ENCODE measurements at places on chromosomes 3 and 15. TPM values are rescaled to one million over a fixed set of nuclear protein-coding genes. Genes with fewer than 3 reads are reported as not detected.
A peak's percentile ranks its signal among the peaks of the same experiment; 100 is the strongest.

Gene EOMES
- total RNA-seq, result 0.10 TPM

DNA sequence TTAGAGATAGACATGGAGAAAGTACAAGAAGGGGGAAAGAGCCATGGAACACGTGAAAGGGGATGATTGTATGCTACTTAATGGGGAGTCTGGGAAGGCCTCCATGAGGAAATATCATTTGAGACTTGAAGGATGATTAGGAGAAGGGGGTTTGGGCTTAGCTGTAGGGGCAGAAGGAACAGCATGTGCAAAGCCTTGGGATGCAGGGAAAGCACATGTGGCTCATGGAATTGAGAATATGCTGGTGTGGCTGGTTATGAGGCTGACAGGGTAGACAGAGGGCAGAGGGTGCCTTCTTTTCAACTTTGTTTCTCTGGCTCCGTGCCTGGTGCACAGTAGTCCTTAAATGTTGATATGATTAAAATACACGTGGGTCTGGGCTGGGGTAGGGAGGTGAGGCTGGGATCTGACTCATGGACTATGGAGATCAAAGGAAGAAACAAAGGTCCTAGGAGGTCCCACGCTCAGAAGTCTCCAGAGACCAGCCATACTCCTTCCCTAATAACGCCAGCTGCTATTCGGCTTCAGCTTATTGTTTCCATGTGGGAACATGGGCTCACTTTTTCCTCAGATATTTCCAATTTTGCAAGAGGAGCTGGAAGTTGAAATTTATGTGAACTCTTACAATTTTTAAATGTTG lies 1.1 kb downstream of the GTF2E1 start:
- H3K36me3 ChIP-seq, result no peaks in the 10 kb centered on the region
- peak overlapping the region; percentile 98 for H3K4me3 ChIP-seq
- H3K27me3 ChIP-seq, result no peaks in the 10 kb centered on the region
- no peak overlapping the region for H3K27ac ChIP-seq
- peaks cover 15% of the 10 kb centered on the region for H3K4me1 ChIP-seq

DNA sequence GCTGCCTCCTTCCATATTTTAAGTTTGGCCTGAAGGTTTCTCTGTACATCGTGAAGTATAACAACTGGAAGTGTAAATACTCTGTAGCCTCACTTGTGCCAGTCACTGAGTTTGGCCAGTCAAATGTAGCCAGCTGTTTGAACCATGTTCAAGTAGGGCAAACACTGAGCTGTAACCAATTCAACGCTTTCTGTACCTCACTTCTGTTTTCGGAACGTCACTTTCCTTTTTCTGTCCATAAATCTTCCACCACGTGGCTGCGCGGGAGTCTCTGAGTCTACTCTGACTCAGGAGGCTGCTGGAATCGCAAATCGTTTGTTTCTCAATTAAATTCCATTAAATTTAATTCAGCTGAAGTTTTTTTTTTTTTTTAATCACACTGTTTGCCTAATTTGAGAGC lies 88.8 kb upstream of the RARB start:
- H3K36me3 ChIP-seq, result no peaks in the 10 kb centered on the region
- no peak overlapping the region for H3K27ac ChIP-seq
- no peak overlapping the region for H3K4me3 ChIP-seq
- H3K4me1 ChIP-seq, result no peaks in the 10 kb centered on the region
- H3K27me3 ChIP-seq, result no peaks in the 10 kb centered on the region

- no peak for DNase-seq
- H3K27me3 ChIP-seq, result no peaks in the 10 kb centered on the region
- H3K27ac ChIP-seq, result no peak overlapping the region
- no peak overlapping the region for H3K4me3 ChIP-seq
Observed at GRCh38 chr3:11482021-11482420, 161.7 kb downstream of the VGLL4 start.

Gene GOLGA6L7
- not detected for total RNA-seq

DNA sequence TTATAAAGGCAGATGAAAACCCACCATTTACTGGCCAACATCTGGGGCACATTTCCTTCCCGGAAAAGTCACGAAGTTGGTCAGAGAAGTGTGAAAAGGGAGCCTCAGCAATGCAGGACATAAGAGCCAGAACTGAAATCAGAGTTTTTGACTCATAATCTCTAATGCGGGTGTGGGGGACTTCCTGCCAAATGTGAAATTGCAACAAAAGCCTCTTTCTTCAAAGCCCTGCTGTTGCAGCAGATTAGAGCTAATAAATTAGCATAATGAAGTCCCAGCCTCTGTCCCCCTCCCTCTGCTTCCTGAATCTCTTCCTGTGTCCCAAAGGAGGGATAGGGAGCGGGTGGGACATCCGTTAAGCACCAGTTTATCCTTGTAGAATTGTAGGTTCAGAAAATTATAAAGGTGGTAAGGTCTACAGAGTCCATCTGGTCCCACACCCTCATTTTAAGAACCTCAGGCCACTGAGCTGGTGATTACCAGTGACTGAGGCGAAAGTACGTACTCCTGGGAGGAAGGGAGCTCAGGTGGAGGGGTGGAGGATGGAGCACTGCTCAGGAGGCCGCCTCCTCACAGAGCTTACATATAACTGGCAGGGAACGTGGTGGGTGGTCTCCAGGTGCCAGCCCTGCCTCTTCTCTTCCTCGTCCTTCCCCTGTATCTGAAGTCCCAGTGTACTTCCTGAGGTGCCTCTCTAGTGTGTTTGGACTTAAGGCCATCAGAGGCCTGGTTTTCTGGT lies 35.0 kb downstream of the ST6GAL1 start:
- no peak overlapping the region for H3K4me3 ChIP-seq
- no peak overlapping the region for H3K27ac ChIP-seq
- DNase-seq, result no peak
- no peaks in the 10 kb centered on the region for H3K36me3 ChIP-seq
- H3K4me1 ChIP-seq, result peaks cover 15% of the 10 kb centered on the region
- no peaks in the 10 kb centered on the region for H3K27me3 ChIP-seq

DNA sequence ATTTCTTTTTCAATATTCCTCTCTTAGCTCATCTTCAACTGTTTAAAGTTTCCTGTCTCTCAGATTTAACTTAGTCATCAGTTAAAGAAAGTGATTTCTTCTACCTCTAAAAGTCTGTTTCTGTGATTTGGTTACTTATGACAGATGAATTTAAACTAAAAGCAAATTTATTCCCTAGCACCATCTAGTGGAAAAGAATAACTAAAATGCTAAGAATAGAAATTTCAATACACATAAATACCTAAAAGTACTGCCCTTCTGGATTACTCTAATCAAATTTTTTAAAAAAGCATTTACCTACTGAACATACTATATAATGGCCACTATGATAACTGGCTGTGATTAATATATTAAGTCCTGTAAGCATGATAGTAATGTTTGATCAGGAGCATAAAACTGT lies 14.0 kb upstream of the ZCWPW2 start:
- H3K36me3 ChIP-seq, result no peaks in the 10 kb centered on the region
- H3K27me3 ChIP-seq, result no peaks in the 10 kb centered on the region
- no peak overlapping the region for H3K27ac ChIP-seq
- DNase-seq, result no peak
- no peak overlapping the region for H3K4me3 ChIP-seq

DNA sequence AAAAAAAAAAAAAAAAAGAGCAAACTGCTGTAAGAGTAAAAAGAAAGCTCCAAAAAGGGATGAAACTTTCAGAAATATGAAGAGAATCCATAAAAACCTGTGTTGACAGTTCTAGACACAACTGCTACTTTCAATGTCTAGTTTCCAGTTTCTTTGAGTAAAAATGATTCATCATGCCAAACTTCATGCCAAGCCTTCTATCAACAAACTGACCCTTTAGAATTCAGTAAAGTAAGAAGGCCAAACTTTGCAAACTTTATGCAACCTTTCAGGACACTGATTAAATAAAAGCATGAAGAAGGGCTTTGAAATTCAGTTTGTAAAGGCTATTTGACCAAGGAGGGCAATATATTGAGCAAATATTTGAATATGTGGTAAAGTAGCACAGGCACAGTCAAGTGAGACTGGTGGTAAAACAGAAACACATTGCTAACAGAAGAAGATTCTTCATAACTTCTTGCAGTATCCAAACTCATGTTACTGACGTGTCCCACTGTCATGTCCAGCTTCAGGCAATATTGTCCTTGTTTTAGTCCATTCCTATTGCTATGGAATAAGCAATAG lies 56.3 kb upstream of the CFAP20DC start:
- H3K4me1 ChIP-seq, result no peaks in the 10 kb centered on the region
- H3K27ac ChIP-seq, result no peak overlapping the region
- no peaks in the 10 kb centered on the region for H3K27me3 ChIP-seq
- H3K4me3 ChIP-seq, result no peak overlapping the region
- H3K36me3 ChIP-seq, result no peaks in the 10 kb centered on the region

- H3K4me1 ChIP-seq, result peaks cover 68% of the 10 kb centered on the region
- no peaks in the 10 kb centered on the region for H3K27me3 ChIP-seq
- peak overlapping the region; percentile 82 for H3K27ac ChIP-seq
Observed at GRCh38 chr3:39388741-39389248, 5.6 kb downstream of the SLC25A38 start.

DNA sequence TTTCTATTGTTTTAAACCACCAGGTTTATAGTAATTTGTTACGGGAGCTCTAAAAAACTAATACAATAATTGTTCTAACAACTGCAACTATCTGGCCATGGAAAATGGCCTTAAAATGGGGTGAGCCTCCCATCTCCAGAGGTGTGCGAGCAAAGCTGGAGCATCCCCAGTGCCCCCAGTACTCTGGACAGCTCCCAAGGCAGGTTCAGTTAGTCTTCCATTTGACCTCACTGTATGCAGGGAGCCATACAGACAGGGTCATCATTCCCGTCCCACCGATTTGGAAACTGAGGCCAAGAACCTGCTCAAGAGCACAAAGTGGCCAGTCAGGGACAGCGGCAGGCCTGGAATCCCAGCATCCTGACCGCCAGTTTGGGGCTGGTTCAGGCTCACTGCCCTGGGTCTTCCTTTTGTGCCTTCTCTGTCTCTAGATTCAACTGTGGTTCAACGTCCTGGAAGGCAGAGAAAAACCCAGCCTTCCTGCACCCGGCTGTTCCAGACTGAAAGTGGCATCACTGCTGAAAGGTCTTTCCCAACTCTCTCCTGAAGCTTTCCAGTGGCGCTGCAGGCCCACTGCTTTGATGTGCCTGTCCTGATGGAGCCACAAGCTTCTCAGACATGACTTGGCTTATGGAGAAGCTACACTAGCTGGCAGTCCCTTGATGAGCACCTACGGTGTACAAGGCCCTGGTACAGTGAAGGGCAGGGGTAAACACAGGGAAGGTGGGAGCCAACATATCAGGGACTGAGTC lies 76.6 kb upstream of the LINGO1 start:
- DNase-seq, result no peak
- no peak overlapping the region for H3K27ac ChIP-seq
- no peak overlapping the region for H3K4me3 ChIP-seq
- H3K4me1 ChIP-seq, result no peaks in the 10 kb centered on the region
- H3K36me3 ChIP-seq, result no peaks in the 10 kb centered on the region
- no peaks in the 10 kb centered on the region for H3K27me3 ChIP-seq

- H3K27me3 ChIP-seq, result no peaks in the 10 kb centered on the region
- H3K27ac ChIP-seq, result no peak overlapping the region
- H3K4me1 ChIP-seq, result no peaks in the 10 kb centered on the region
- no peak for DNase-seq
- H3K4me3 ChIP-seq, result no peak overlapping the region
Observed at GRCh38 chr3:197996855-197997254, 36.8 kb downstream of the LMLN start.

Gene RBM5
- total RNA-seq, result 464 TPM

DNA sequence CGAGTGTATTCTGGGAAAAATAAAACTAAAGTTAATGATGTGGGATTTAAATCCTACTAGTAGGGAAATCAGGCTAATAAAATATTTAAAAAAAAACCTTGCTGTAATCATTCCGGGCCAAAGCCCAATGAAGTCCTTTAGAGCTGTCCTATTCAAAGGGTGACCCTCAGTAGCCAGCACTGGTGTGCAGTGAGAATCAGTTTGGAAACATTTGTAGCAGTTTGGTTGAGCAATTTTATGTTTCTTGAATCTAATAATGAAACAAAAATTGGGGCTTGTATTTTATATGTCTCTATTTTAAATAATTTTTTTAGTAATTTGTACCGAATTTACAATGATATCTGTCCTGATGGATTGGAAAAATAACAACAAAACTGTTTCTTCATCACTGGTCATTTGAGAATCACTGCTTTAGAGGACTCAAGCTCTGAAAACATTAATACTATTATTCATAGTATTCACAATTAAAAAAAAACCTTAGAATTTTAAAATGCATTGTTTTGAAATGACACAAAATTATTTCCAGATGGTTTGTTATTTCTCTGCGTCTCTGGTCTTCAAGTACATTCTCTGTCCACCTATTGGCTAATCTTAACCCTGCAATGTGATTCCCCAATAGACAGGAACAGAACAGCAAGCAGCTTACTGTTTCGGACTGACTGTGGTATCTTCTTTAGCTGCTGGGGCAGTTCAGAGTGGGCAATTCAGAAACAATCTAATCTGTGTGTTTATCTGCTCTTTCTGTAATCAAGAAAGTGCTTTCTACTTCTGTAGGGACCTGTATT lies 71.2 kb downstream of the OTOL1 start:
- no peak overlapping the region for H3K4me3 ChIP-seq
- H3K4me1 ChIP-seq, result no peaks in the 10 kb centered on the region
- no peak overlapping the region for H3K27ac ChIP-seq
- H3K27me3 ChIP-seq, result no peaks in the 10 kb centered on the region

DNA sequence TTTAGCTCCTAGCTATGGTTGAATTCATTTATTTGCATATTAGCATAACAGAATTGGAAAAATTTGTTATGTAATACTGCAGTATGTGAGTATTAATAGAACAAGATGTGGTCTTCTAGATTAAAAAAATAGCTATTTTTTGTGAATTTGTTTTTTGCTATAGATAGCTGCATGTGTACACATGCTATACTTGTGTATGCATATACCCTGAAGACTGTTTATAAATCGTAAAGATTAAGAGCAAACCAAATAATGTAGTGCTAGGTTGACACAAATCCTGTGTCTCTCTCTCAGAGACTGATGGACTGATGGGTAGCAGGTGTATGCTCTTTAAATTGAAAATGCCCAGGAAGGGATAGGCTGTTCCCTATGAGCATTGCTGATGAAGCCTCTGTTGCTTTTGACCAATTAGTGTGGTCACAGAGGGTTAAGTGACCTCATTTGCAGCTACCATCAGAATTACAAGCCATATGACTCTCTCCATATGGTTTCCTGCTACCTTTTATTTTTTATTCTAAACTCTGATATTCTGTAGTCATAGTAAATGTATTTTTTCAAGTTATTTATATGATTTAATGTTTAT lies 9.0 kb downstream of the PLCL2 start:
- DNase-seq, result no peak
- peak overlapping the region; percentile 53 for H3K27ac ChIP-seq
- H3K4me3 ChIP-seq, result no peak overlapping the region
- no peaks in the 10 kb centered on the region for H3K27me3 ChIP-seq
- H3K36me3 ChIP-seq, result no peaks in the 10 kb centered on the region

- H3K4me1 ChIP-seq, result no peaks in the 10 kb centered on the region
- H3K4me3 ChIP-seq, result no peak overlapping the region
- no peaks in the 10 kb centered on the region for H3K36me3 ChIP-seq
- no peak overlapping the region for H3K27ac ChIP-seq
Observed at GRCh38 chr3:170790647-170791046, 79.3 kb downstream of the RPL22L1 start.

DNA sequence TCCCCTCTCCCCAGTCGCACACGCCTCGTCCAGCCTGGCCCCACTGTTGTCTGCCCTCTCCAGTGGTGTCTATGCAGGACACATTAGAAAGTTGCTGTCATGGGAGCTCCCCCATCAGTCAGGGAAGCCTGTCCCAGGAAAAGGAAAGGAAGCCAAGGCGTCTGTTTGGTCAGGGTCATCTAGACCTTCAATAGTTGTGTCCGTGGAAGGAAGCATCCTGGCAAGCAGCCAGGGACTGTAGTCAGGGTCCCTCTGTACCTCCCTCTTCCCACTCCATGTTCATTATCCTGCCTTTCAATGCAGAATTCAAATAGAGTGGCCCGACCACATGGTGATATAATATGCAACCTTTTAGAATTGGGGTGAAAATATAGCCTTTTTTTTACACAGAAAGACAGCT lies 60.7 kb upstream of the RAB6B start:
- DNase-seq, result no peak
- no peaks in the 10 kb centered on the region for H3K36me3 ChIP-seq
- no peak overlapping the region for H3K4me3 ChIP-seq

Gene PLA2G4E
- not detected for total RNA-seq

Gene FAM3D
- not detected for total RNA-seq

Gene COL6A5
- not detected for total RNA-seq

All from B cell (primary cell).